ENCODE measurements at places on chromosomes 4 and X.

GRCh38 chr4:7970361-7970946 is 30.8 kb upstream of the AFAP1 start:
- no peak for DNase-seq

DNA sequence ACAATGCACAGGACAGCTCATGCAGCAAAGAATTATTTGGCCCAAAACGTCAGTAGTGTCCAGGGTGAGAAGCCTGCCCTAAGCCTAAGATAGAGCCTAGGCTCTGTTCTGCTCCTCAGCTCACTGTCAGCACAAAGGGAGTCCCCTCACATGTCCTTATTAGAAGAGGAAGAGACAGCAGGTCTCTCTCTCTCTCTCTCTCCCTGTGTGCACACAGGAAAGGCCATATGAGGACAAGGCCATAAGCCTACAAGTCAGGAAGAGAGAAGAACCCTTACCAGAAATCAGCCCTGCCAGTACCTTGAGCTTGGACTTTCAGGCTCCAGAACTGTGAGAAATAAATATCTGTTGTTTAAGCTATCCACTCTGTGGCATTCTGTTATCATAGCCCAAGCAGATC is 20.4 kb downstream of the FAM184B start:
- DNase-seq: no peak

GRCh38 chr4:93184053-93184452 is 644.5 kb upstream of the ATOH1 start:
- peak; percentile 33 for DNase-seq

GRCh38 chrX:71109051-71109450 is 2.3 kb downstream of the IL2RG start:
- DNase-seq: no peak

- DNase-seq: no peak
Measured at GRCh38 chr4:177367336-177367735, 57.7 kb downstream of the NEIL3 start.

DNA sequence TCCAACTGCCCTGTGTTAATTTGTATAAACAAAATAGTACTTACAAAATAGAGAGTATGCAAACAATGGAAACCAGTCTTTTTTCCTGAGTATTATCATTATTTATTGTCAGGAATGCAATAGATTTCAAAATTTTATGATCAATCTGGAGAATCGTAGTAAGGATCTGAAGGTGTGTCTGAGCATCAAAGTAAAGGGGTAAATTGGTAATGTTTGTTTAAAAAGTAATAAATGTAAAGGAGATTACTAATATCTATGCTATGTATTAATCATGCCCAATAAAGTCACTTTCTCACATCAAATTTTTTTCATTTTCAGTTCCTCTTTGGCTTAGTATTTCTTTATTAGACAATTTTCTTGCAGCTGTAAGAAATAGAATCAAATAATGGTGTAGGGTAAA is 1507.1 kb upstream of the PCDH7 start:
- DNase-seq: no peak

DNA sequence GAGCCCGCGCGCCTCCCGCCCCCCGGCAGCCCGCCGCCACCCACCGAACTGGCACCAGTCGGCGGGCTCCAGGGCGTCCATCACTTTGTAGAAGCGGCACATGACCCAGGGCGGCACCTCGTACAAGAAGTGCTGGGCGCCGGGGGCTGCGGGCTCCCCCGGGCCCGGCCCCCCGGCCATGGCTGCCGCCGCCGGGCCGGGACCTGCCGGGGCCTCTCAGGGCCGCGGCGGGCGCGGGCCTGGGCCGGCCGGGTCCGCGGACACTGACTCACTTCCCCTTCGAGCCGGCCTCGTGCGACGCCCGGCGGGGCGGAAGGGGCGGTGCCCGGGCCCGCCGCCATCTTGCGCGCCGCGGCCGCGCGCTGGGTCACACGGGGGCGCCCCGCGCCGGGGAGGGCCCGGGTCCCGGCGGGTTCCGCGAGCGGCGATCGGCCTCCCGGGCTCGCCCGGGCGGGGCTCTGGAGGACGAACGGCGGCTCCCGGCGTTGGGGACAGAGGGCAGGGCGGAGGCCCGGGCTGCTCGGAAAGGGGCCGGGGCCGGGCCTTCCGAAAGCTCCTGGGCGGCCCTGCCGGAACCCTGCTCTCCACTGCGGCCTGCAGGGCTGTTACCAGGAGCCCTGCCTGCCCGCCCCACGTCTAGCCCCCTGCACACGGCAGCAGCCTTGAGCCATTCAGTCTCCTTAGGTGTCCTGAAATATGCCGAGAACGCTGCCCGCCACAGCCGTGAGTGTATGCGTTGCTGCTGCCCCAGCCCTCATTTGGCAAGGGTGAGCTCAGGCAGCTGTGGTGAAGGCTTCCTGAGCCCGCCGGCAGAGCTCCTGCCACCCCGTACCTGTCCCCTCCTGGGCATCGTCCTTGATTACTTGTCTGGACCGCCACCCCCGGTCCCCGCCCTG is at the start of gene IRAK1:
Gene IRAK1, minus strand, starts transcription at position 270 of the 896 bp plus-strand sequence. Its CDS starts 90 bp downstream, at position 180.
- no peak for DNase-seq

GRCh38 chr4:93646233-93646930 is 182.2 kb upstream of the ATOH1 start:
- DNase-seq: no peak

- no peak for DNase-seq
Measured at GRCh38 chr4:1523907-1524636, 117.8 kb upstream of the NKX1-1 start.

DNA sequence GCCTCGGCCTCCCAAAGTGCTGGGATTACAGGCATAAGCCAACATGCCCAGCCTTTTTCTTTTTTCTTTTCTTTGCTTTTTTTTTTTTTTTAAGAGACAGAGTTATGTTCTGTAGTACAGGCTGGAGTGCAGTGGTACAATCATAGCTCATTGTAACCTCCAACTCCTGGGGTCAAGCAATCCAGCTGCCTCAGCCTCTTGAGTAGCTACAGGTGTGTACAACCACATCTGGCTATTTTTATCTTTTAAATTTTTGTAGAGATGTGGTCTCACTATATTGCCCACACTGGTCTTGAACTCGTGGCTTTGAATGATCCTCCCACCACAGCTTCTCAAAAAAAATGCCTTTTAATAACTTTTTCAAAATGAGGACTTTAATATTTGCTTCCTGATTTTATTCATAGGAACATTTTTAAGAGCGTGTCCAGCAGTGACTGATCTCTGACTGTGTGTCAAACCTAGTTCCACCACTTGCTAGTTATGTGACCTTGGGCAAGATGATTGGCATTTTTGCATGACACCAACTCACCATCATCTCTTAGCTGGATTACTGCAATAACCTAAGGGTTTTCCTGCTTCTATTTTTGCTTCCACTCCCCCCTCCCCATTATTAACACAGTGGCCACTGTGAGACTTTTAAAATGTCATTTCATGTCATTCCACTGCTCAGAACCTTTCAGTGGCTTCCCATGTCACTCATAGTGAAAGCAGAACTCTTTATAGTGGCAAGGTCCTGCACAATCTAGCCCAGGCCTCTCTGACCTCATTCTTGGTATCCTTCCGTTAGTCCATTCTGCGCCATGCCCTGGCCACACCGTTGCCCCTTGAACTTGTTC is 4.5 kb upstream of the TNIP3 start:
- DNase-seq: no peak

DNA sequence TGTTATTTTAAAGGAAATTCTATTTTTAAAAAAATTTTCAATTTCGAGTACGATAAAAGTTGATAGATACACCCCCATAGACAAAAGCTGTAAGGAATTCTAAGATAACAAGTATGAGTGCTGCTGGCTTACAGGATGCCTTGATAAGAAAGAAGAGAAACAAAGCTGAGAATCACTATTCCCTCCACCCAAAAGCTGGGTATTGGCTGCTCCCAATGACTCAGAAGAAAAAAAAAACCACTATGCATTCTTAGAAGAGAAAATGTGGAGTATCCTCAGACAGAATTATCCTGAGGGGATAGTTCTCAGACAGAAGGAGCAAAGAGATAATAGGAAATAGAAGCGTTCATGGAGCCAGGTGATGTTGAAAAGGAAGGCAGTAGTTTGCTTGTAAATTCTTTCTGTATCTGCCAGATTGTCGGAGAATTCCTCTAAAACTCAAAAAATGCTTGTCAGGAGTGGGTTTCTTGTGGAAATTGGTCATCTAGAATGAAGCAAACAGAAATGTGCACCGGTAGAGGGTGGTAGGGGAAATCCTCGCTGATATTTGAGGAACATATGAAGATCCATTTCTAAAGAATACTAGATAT is 217.5 kb upstream of the ADAMTS3 start:
- DNase-seq: no peak

DNA sequence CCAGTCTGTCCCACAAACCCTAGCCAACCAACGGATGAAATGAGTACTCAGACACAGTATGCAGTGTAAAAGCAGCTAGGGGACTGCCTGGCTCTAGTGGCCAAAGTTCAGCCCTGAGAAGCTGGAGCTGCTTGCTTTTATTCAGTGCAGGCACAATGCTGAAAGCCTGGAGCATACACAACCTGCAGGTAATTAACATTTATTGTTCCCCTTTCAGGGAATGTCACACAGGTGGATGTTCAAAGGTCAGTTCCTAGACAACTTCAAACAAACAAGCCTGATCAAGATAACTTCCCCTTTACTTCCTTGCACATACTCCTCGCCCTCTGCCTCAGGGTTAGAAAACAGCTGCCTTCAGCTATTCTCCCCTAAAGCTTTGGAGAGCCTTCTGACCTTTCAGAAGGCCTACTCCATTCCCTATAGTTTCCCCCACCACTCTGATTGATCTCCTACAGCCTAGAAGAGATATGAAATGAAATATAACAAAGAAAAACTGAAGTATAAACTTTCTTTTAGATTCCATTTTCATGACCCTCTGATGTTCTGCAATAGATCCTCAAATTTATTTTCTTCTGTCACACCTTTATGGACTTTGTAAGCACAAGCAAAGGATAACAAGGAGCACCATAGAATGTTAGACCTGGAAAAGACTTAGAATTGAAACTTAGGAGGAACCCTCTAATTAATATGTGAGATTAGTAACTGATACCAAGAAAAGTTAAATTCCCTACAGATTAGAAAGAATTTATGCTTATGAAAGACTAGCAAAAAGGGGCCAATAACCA is 6.8 kb upstream of the DCAF8L1 start:
- no peak for DNase-seq

GRCh38 chrX:132778917-132779316 is 179.5 kb downstream of the HS6ST2 start:
- DNase-seq: peak; percentile 16

GRCh38 chr4:12447451-12447850 is 1018.8 kb upstream of the HS3ST1 start:
- no peak for DNase-seq

DNA sequence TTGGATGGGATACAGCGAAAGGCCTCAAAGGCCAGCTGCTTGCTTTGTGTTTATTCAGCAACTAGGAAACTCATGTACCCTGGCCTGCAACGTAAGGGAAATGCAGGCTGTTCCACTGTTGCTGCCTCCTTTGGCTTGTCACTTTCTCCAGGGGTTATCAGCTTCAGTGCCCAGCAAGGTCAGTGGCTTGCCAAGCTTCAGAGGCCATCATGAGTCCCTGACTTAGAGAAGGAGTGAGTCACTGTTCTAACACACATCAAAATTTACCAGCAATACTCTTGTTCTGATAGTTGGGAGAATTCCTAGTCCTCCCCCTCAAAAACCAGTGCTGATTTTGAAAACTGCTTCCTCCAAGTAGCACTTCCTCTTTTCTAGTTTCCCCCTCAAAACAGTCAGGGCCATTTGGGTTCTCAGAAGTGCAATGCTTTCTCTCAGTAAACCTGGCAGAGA is 250.8 kb downstream of the ARHGAP24 start:
- DNase-seq: no peak

GRCh38 chrX:20499763-20500162 is 233.1 kb upstream of the RPS6KA3 start:
- DNase-seq: no peak

GRCh38 chr4:67436742-67437141 is 108.6 kb downstream of the CENPC start:
- no peak for DNase-seq

- no peak for DNase-seq
Measured at GRCh38 chr4:38691251-38692008, 27.4 kb downstream of the KLF3 start.

- DNase-seq: no peak
Measured at GRCh38 chr4:14792702-14793227, 209.5 kb upstream of the CPEB2 start.

DNA sequence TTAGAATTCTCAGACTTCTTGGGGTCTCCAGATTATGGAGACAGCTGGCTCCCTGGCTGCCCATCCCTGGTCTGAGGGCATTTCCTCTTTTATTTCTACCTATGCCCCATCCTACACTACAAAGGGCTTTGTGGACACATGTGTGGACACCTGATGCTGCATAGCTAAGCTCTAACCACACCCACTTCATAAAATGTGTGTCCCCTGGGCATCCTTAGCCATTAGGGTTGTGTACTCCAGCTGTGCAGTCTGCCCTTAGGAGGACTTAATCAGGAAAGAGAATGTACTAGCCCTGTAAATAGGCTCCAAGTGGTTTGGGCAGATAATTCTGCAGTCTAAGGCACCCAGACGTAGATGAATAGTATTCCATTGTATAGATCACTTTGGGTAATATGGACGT is 47.0 kb downstream of the COQ2 start:
- no peak for DNase-seq

DNA sequence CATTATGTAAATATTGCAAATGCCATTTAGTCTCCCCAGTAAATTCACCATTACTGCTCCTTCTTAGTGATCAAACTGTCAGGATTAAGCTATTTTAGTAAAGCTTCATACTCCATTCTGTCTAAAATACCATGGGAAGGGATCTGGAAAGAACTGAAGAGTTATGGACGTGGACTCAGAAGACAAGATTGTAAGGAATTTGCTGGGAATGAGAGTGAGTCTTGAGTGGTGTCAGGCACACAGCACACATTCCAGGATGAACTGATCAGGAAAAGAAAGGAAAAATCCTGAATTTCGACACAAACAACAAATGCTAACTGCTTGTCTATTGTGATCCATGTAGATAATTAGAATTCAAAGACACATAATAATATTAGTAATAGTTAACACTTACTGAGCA is 311.0 kb downstream of the CENPC start:
- DNase-seq: no peak

GRCh38 chr4:125313497-125313896 is 1.3 kb upstream of the FAT4 start:
- peak; percentile 88 for DNase-seq

- DNase-seq: no peak
Measured at GRCh38 chr4:83180431-83180968, 66.0 kb upstream of the PLAC8 start.

GRCh38 chr4:100189820-100190642 is at the start of gene DDIT4L:
TSS of gene DDIT4L (minus strand) at chr4:100190468. CDS start at chr4:100189983, 485 bp downstream.
- no peak for DNase-seq

GRCh38 chr4:138256608-138257007 is 14.5 kb upstream of the SLC7A11 start:
- DNase-seq: no peak

- no peak for DNase-seq
Measured at GRCh38 chrX:47941423-47941822, 62.4 kb downstream of the ZNF182 start.

GRCh38 chr4:170420255-170420693 is 330.5 kb upstream of the AADAT start:
- no peak for DNase-seq

DNA sequence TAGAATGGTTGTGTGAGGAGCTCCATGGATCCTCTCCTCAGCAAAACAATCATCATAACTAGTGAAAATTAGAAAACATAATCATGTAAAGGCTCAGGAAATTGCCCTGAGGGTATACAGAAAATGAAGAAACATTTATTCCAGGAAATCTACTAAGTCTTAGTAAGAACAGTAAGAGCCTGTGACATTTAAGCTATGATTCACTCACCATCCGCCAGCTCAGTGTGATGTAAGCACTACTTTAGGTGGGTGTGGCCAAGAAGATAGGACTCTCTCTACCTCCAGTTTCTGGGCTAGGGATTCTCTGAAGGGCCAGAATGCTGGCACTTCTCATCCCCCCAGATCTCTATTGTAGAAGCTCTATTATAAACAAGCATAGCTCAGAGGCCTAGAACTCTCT is 147.5 kb downstream of the DLG3 start:
- DNase-seq: no peak
